ENCODE measurements at places on chromosomes 4 and X. TPM values are rescaled to one million over a fixed set of nuclear protein-coding genes. Genes with fewer than 3 reads are reported as not detected.

GRCh38 chr4:42654631-42655268 is 2.2 kb downstream of the ATP8A1 start:
- DNase-seq, result no peak

- DNase-seq, result no peak
Observed at GRCh38 chrX:17738737-17739535, 1.6 kb downstream of the SCML1 start.

GRCh38 chr4:85823295-85823694 is 348.3 kb downstream of the ARHGAP24 start:
- no peak for DNase-seq

GRCh38 chr4:183729069-183729406 is 69.9 kb downstream of the TRAPPC11 start:
- DNase-seq, result no peak

DNA sequence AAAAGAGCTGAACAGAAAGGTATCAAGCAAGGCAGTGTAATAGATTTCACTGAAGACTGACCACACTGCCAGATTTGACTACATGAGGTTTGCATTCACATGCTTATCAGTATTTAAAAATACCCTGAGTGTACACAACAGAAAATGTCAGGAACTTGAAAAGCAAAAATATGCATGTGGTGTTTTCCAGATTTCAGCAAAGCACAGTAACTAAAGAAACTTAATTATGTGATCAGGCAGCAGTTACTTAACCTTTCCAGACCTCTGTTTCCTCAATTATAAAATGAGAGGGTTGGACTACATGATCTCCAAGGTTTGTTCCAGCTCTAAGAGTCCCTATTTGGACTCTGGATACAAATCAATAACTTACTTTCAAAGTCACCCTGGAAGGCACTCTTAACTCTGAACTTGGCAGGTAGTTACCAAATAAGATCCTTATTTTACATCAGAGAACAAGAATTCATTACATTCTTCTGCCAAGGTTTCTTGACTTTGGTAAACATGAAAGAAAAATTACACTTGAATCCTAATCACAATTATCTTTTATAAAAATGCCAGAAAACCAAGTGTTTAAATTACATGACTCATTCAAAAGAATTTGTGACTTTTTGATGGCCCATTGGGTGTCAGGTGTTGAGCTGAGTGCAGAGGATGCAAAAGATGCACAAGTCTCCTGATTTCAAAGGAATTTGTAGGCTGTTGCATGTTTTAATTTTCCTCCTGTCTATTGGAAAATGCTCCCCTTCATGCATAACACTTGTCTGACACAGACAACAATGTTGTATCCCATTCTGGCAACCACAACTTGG is 241.6 kb downstream of the MGST2 start:
- DNase-seq, result no peak

GRCh38 chr4:69078852-69079251 is 17.4 kb upstream of the UGT2B7 start:
- no peak for DNase-seq

- DNase-seq, result no peak
Observed at GRCh38 chrX:1386338-1387127, 5.4 kb downstream of the SLC25A6 start.

GRCh38 chr4:55871299-55871800 is 17.9 kb downstream of the EXOC1 start:
- no peak for DNase-seq

DNA sequence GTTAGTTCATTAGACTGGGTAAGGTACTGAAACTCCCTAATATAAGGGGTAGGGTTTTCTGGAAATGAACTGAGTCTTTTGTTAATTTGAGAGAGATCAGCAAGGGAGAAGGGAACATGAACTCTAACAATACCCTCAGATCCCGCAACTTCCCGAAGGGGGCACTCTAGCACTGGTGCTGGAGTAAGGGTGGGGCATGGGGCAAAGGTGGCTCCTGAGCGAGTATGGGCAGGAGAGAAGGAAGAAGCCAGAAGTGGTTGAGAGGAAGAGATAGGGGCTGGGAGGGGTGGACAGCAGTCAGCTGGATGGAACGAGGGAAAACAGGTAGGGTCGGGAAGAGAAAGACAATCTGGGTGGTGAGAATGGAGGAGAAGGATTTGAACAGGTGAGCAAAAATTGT is 183.2 kb upstream of the MAGEE2 start:
- no peak for DNase-seq

- no peak for DNase-seq
Observed at GRCh38 chr4:148831945-148832344, 389.7 kb upstream of the NR3C2 start.

DNA sequence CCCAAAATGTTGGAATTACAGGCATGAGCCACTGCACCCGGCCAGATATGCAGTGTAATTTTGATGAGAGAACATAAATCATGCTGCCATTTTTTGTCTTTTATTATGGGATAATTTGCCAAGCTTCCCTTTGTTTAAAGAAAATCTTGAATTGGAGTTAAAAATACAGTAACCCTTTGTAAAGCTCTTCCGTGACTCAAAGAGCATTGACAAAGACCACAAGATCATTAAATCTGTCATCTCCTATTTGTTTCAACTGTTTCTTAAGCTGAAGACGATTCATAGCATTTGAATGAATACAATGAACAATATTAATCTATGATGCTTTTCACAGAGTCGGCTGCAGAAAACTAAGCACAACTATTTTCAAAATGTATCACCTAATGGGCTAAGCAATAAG is 132.6 kb downstream of the ANAPC4 start:
- no peak for DNase-seq

DNA sequence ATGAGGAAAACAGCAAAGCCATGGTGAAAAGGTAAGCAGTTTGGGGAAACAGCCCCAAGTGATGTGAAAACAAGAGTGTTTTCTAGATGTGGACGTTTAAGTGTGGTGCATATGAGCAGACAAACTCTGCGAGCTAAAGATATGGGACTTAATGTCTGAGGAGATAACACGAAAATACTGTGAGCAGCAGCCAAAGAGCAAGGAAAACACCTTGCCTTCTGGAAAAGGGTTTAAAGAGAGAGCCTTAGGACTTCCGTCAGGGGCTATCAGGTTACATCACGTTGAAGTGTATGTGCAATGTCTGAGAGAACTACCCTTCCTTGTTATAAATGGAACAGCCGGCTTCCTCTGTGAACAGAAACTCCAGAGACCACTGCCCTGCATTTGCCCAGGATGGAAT is 54.2 kb downstream of the LEF1 start:
- DNase-seq, result no peak

DNA sequence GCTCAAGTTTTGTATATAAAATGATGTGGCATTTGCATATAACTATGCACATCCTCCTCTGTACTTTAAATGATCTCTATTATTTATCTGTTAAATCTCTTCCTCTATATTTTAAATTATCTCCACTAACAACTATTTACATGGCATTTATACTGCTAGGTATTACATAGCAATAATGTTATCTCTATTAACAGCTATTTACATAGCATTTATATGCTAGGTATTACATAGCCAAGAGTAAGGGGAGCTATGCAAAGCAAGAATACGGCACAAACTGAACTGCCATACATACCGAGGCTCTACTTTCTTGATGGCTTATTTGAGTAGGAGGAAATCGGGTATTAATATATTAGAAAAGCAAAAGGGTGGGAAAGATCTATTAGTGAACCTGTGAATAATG is 12.7 kb downstream of the RPS6KA6 start:
- DNase-seq, result no peak

- DNase-seq, result no peak
Observed at GRCh38 chr4:139933104-139933503, 220.9 kb downstream of the MAML3 start.

DNA sequence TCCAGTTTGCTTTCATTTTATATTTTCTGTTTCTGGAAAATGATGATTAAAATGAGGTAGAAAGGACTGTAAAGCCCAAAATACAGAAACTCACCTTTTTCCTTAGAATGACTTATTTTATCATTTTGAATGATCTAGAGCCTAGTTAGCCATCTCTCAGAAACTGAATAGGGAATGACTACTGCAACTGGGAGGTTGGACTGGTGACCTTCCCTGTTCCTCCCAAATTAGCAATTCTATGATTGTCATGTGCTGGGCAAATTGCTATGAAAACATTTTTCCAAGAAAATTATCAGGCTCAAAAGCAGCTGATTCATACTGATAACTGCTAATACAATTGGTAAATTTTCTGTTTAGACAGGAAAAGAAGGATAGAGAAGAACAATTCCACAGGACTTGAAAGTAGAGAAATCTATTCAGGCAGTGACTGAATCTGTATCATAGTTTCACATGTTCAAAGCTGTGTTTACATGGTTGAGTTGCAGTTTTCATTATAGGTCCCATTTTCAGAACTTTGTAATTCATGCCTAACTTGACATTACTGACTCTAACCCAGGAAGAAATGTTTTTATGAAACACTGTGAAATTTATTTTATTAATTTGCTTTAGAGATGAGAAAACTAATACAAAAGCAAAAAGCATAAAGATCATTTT is 43.4 kb upstream of the SEC24B start:
- no peak for DNase-seq

DNA sequence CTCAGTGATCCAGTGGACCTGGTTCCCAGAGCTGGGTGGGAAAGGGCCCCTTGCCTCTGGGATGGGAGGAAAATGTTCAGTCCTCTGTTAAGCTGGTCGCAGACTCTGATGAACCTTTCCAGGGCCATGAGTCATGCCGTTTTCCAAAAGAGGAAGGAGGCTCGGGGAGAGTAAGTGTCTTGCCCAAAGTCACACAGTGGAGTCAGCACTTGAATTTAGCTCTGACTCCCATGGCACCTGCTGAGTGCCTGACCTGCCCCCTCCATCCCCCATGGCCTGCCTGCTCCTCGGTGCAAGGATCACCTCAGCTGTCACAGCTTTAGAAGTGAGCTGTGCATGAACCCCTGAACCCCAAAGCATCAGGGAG is 14.0 kb upstream of the KIAA0232 start:
- no peak for DNase-seq

GRCh38 chr4:136355970-136356369 is 1176.3 kb downstream of the PCDH18 start:
- no peak for DNase-seq

GRCh38 chr4:76614589-76614988 is 179.6 kb downstream of the SHROOM3 start:
- no peak for DNase-seq

GRCh38 chr4:119281393-119281792 is 40.5 kb downstream of the FABP2 start:
- DNase-seq, result no peak

CD38 gene
- total RNA-seq, result 0.11 TPM

DCTD gene
- total RNA-seq, result 122 TPM

FGF2 gene
- total RNA-seq, result 14.6 TPM

F8A3 gene
- 5.2 TPM for total RNA-seq

FBXO8 gene
- 12.6 TPM for total RNA-seq

SMIM10 gene
- total RNA-seq, result 2.6 TPM

SLC9B1 gene
- total RNA-seq, result 1.7 TPM

TTC29 gene
- not detected for total RNA-seq

RLIM gene
- total RNA-seq, result 35.5 TPM

ATOH1 gene
- total RNA-seq, result not detected
